ENCODE measurements at places on chromosomes 12 and 14.

DNA sequence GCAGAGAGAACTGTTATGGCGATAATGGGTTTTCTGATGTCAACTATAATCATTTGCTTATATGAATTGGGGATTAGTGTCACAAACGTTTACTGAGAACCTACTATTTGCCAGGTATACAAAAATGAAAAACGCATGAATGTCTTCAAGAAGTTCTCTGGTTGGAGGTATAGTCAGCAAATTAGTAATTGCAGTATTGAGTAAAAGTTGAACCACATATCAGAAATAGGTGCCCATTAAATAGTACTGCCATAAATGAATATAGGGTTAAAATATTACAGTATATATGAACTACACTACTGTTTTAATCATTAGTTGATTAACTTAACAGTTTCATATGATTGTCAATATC lies 60.0 kb downstream of the PTPRB start:
- DNase-seq = no peak

- no peak for DNase-seq
Measured at GRCh38 chr12:131378176-131378842, 332.6 kb upstream of the SFSWAP start.

- DNase-seq = no peak
Measured at GRCh38 chr12:12217018-12217359, 49.9 kb downstream of the LRP6 start.

DNA sequence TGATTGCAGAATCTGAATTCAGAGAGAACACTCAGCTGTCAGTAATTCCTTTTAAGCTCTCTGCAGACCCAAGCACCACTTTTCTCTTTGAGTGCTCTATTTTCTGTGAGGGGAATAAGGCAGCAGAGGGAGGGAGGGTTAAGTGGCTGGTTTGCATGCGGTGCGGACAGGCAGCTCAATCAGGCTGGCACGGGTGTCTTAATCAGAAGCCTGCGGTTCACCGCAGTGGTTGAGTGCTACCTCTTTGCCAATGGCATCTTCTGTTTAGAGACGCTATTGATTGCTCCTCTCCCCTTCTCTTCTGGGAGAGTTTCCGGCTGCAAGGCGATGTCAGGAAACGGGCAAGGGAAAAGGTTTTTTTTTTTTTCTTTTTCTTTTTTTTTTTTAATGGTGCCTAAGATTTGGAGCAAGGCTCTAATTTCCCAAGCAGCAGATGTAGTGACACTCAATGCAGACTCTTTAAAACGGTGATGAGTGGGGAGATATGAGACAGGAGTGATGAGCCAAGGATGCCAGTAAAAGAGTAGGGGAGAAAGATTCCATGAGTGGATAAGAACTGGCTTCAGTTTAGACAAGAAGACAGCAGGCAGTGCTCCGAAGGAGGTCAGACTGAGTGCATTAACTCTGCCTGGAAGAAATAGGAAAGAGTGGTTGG lies 533.7 kb upstream of the SEL1L start:
- peak; percentile 13 for DNase-seq

- DNase-seq = no peak
Measured at GRCh38 chr12:66168410-66168809, 1.4 kb downstream of the TMBIM4 start.

DNA sequence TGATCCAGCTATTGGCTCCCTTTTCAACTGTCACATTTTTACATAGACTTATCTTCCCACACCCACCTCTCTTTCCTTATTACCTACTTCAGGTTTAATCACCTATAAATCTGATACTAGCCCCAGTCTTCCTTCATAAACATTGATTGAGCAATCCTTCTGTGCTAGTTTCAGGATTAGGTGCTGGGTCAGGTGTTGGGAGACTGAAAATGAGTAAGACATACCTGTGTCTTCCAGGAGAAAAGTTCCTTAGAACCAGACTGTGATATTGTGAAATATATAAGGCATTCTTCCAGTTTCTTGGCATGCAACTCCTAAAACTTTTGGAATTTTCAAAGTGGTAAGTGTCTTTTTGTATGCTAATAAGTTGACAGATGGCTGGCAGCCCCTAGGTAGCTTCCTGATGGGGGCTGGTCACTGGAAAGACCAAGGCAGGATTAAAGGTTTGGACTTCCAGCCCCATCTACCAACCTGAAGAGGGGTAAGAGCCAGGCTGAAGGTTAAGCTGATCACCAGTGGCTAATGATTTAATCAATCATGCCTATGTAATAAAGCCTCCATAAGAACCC lies 4.6 kb downstream of the ANO6 start:
- no peak for DNase-seq

DNA sequence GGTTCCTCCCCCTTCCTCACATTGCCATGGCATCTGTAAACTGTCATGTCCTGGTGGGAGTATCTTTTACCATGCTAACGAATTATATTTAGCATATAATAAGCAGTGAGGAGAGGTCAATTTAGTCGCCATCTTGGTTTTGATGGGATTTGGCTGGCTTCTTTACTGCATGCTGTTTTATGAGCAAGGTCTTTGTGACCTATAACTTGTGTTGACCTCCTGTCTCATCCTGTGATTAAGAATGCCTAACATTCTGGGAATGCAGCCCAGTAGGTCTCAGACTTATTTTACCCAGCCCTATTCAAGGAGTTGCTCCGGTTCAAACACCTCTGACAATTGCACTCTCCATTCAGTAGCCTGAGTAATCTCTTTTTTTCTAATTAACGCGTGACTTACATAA lies 2.1 kb upstream of the EIF4B start:
- DNase-seq = no peak

- DNase-seq = no peak
Measured at GRCh38 chr14:88321692-88322503, 1.2 kb downstream of the KCNK10 start.

DNA sequence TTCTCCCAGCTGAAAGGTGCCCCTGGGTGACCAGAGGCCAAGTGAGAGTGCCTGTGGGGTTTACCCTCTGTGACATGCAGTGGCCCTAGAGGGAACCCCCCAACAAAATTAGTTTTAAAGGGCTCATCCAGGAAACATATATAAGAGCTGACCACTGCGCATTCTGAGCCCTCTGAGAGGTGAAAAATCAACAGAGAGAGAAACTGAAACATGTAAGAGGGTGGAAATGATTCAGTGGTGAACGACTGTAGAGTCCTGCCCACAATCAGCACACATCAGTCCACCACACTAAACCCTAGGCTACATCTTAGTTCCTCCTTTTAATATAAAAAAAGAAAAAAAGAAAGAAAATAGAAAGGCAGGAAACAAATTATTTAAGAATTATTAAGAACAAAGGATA lies 21.0 kb upstream of the ACSM4 start:
- DNase-seq = no peak

DNA sequence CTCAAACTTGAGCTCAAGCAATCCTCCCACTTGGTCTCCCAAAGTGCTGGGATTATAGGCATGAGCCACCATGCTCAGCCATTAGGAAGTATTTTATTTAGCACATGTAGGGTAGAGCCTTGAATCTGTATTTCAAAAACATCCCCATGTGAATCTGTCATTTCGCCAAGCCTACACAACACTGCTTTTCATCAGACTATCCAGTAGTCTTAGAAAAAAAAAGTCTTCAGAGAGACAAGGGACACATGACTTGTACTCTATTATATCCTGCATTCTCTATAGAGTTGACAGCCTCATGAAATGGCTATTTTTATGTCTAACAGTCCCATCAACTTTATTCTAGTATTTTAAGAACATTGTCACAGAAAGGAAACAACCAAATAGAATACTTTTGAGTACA lies 35.4 kb downstream of the TM7SF3 start:
- DNase-seq = no peak

DNA sequence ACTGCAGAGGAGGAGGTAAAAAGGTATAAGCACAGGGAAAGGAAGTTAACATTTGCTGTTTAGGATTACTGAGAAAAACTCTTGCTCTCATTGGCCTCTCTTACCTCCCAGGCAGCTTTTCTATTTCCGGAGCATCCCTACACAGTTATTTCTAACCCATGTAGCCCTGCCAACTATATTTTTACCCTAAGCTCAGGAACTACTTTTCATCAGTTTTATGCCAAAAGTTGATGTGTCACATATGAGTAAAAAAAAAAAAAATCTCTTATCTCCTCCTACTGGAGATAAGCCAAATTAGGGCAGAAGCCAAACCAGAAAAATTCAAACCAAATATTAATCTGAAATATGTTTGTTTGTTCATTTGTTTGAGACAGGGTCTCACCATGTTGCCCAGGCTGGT lies 34.4 kb upstream of the PSMA6 start:
- DNase-seq = no peak

DNA sequence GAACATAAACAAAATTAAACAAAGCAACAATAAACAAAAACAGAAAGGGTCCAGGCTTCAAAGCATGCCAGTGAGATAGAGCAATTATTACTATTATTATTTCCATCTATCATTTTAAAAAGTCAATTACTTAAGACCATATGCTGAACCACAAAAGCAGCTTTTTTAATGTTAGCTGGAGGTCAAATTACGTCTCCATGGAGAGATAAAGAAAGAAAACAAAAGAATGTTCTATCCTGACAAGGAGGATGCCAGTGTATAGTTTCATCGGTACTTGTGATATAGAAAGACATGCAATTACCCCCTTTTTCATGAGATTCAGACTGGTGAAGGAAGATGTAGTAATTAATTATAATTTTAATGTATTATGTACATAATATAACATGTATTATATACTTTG lies 81.6 kb upstream of the DCN start:
- DNase-seq = no peak

GRCh38 chr12:110531741-110532333 lies 29.7 kb downstream of the RAD9B start:
- no peak for DNase-seq

- no peak for DNase-seq
Measured at GRCh38 chr14:29392287-29392686, 535.4 kb downstream of the PRKD1 start.

DNA sequence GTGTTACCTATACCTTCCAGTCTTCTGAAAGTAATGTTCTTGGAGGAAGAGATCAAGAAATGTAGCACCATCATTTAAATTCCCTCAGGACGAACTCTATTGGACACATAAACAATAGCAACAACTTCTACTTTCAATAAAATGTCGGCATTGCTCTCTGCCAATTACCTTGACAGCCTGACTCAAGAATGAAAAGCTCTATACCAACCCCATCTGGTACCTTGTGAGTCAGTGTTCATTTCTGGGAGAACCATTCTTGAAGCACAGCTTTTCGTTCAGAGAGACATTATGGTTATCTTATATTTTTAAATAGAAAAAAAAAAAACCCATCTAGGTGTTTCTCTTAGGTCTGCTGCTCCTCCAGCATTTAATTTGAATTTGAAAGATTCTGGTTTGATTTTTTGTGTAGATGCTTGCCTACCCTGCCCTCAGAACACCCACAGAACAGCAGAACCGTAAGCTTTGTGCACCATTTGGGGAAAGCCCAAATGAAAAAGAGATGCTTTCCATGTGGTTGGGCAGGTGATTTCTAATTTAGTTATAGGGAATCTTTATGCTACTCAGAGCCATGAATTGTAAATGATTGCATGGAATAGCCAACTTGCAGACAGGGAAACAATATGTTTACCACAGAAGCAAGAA lies 156.0 kb downstream of the SAMD4A start:
- DNase-seq = peak; percentile 56

GRCh38 chr12:2668816-2669215 lies 126.0 kb upstream of the FKBP4 start:
- no peak for DNase-seq

DNA sequence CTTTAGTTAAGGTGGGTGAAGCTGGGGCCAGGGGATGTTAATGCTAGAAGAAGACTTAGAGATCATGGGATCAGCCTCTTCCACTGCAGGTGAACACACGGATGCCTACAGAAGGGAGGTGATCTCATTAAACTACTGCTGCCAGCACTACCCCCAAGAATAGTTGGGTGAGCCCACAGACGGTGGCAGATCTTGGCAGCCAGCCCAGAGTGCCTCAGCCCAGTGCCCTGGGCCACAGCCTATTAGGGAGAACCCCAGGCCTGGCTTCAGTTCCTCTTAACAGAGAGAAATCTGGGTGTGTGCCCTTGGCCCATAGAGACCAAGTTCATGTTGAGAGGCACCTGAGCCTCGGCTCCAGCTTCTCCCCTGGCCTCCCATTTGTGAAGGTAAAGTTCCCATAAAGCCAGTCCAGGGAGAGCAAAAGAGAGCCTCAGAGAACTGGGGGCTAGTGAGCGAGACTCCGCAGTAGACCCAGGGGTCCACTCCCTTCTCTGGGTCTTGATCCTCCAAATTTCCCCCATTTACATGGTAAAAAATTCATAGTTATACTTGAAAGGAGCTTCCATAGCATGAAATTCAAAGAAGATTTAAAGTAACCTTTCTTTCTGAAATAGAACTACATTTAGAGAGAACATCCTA lies 125.0 kb upstream of the CCND2 start:
- no peak for DNase-seq

DNA sequence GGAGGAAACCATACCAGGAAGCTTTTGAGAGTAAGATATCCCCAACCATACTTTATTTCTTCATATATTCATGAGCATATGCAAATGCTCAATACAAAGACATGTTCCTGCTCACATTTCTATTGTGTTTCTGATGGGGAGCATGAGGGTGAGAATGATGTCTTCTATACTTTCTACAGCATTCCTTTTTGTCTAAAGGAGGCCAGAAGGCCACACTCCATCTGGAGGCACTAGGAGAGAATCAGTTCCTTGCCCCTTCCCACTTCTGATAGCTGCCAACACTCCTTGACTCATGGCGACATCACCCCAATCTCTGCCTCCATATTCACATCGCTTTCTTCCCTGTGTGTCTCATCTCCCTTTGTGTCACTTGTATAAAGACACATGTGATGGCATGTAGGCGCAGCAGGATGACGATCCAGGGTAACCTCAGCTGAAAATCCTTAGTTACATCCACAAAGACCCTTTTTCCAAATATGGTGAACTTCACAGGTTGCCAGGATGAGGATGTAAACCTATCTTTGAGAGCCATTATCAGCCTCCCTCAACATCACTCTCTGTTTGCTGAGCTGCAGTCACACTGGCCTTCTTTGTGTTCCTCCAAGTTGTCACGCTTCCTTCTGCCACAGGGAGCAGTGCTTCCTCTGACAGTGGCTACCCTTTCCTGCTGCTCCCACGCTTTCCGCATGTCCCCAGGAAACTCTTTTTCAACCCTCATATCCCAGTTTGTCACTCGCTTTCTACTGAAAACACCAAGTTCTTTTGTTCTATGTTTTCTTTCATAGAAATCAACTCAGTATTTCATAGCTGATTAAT lies 96.9 kb downstream of the STXBP6 start:
- DNase-seq = no peak

DNA sequence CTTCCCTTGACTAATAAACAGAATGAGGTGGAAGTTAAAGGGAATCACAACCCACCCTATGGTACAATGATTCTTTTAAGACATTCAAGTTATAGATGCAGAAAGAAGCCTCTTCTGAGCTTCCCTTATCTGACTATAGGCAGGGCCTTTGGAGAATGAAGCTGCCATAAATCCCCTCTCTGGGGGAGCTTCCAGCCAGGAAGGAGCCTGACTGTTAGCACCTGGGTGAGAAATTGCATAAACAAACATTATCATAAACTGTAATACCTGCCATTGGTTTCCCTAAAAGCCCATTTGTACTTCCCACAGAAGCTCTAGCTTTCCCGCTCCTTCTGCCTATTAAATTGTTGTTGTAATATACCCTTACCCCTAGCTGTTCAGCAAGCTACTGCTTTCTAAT lies 81.3 kb upstream of the RESF1 start:
- DNase-seq = no peak

- DNase-seq = no peak
Measured at GRCh38 chr14:88901189-88901588, 76.7 kb downstream of the TTC8 start.

Measured in urothelium cell line (cell line).